ENCODE measurements at places on chromosomes 2 and 18.
A peak's percentile ranks its signal among the peaks of the same experiment; 100 is the strongest.

- no peak for DNase-seq
Observed at GRCh38 chr2:213227458-213227857, 56.8 kb upstream of the SPAG16 start.

DNA sequence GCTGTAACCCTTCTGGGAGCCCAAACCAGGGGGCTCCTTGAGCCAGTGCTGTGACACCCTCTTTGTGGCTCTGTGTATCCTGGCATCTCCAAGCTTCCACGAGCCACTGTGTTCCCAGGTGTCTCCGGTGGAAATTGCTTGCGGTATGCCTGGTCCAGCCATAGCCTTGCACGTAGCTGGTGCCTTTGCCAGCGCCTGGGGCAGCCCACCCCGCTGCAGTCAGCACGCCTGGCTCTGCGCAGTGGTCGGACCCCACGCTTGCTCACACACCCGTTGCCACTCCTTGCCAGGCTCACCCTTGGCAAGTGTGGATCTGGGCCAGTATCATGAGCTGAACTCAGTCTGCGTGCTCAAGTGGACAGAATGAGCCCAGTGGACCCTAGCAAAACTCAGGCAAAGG, 152.3 kb downstream of the MBD5 start:
- DNase-seq = no peak

- no peak for DNase-seq
Observed at GRCh38 chr2:181348107-181348837, 108.9 kb upstream of the ITGA4 start.

- no peak for DNase-seq
Observed at GRCh38 chr2:232103140-232103737, 141.7 kb downstream of the DIS3L2 start.

- no peak for DNase-seq
Observed at GRCh38 chr2:174072069-174072468, 106.9 kb upstream of the SP3 start.

DNA sequence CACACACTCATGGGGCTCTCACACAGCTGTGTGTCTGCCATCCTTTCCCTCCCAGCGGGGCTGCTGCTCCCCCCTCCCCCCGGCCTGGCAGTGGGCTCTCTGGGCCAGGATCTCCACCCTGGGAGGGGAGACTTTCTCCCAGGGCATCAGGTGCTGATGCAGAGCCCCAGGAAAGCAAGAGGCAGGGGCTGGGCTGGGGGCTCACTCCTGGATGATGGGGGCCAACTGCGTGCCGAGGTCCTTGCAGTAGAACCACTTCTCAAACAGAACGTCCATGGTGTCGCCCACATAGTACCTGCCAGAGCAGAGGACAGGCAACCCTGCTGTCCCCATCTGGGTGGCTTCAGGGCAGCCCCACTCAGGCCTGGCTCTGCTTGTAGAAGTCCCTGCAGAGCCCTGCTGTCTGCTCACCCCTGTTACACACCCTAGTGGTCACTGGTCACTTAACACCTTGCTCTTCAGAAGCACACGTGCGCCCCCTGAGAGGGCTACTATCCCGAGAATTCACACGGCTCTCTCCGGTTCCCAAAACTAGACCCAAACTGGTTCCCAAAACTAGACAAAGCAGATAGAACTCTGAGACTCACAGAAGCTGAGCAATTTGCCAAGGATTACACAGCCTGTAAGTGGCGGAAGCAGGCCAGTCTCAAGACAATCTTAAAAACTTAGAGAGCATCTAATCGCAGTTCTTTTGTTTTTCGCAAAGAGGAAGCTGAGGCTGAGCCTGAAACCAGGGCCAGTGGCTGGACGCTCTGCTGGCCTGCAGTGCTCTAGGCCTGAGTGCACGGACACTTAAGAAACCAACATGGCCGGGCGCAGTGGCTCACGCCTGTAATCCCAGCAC, 6.6 kb upstream of the OXER1 start:
- DNase-seq = peak; percentile 26

- DNase-seq = no peak
Observed at GRCh38 chr2:221422516-221423209, 149.4 kb downstream of the EPHA4 start.

- no peak for DNase-seq
Observed at GRCh38 chr2:28403370-28403956, 10.8 kb downstream of the FOSL2 start.

GRCh38 chr2:68689553-68690537, 44.8 kb upstream of the ARHGAP25 start:
- no peak for DNase-seq

DNA sequence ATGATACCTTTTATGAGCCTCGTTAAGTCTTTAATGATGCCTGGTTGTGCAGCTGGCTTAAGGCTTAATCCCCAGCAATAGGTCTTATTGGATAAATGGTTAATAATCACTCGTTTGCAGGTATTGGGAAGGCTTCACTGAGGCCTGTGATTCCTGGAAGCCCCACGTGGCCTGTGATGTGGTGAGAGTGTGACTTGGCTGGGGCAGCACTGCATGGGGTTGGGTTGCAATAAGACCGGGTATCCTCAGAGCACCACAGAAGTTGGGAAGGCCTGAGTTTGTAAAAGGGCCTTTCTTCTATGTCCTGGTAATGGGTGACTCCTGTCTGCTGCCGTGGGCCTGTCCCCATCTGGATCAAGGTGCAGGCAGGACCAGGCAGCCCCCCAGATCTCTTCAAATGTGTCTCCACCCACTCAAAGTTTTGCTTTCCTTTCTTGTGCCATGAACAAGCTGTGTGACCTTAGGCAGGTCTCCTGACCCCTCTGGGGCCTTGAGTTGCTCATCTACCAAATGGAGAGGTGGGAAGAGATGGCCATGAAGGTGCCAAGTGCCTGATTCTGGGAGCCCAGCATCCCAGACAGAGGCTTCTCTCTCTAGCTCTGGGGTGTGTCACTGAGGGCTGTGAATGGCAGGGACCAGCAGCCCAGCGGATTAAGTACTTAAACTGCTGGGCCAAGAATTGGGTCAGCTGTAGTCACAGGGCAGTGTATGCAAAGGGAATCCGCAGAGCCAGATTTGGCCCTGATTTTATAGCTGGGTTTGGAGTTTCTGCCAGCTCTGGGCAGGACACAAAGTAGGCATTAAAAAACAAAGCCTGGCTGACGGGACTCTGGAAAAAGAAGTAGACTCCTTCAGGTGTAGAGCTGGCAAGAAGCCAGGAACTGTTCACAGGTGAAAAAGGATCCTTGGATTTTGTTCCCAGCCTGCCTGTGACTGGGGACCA, 24.4 kb downstream of the LBH start:
- DNase-seq = no peak

- DNase-seq = no peak
Observed at GRCh38 chr18:70335892-70336726, 47.3 kb downstream of the SOCS6 start.

DNA sequence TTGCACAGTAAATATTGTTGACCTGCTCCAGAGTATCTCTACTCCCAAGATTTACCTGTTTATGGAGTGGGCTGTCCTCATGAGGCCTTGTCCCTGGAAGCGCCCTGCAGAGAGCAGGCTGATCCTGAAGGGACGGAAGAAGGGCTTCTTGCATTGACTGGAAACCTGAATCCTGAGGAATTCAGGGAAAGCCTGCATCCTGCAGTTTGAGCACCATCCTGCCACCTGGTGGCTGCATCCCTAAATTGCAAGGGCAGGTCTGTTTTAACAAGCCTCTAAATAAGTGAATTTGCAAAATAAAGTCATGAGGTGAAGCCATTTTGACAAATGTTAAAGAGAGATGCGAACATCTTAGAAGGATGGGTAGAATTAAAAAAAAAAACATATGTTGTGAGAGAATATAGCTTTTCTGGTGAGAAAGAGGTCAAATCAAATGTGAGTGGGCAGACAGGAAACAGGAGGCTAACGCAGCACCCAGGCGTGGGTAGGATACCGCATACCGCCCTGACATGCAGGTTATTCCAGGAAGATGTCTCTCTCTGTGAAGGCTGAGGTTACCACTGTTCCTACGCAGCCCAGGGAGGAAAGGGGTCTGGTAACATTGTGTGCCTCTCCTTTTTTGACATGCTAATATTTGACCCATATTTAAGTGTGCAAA, 754.9 kb downstream of the RNF144A start:
- peak; percentile 14 for DNase-seq

- DNase-seq = no peak
Observed at GRCh38 chr2:105231232-105231619, 10.3 kb upstream of the GPR45 start.

GRCh38 chr2:191840921-191841320, 6.0 kb downstream of the CAVIN2 start:
- no peak for DNase-seq

- peak; percentile 57 for DNase-seq
Observed at GRCh38 chr2:85445316-85446295, 27.1 kb downstream of the SH2D6 start.

DNA sequence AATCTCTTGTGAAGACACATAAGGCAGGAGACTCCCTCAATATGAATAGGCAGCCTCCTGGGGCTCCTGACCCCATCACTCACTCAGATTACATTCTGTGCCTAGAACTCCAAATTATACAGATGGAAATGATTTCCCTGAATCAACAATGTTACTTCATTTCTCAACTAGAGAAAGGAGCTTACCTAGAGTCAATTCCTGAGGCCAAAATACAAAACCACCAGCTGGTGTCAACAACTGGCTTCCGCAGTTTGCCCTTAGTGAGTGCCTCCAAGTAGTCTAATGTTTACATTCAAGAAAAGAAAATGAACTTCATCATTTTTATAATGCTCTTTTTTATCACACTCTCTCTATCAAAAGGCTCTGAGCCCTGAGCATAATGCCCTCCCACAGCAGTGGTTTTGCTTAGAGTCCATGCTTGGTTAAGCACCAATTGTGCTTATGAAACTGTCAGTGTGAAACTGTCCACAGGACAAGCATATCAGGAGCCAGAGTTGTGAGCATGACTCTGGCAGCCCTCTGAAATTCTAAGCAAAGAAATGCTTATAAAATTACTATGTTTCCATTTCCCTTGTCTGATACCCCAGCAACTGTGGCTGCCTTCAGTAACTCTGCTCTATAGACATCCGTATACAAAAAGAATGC, 305.7 kb upstream of the PKDCC start:
- no peak for DNase-seq

DNA sequence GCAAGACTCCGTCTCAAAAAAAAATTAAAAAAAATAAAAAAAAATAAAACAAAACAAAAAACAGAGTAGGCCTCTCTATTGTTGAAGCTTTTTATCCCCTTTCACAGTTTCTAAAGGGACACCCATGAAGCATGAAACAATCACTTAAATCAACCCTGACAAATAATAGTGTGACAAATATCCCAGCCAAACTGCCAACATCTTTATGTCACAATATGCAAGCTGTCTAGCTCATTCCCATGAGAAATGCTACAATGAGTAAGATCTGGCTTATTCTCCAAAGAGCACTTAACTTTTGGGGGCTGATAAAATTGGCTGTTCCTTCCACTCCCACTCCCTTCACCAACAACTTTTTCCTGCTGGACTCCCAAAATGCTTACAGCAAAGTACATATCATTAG, 21.7 kb upstream of the ABCA12 start:
- DNase-seq = no peak

DNA sequence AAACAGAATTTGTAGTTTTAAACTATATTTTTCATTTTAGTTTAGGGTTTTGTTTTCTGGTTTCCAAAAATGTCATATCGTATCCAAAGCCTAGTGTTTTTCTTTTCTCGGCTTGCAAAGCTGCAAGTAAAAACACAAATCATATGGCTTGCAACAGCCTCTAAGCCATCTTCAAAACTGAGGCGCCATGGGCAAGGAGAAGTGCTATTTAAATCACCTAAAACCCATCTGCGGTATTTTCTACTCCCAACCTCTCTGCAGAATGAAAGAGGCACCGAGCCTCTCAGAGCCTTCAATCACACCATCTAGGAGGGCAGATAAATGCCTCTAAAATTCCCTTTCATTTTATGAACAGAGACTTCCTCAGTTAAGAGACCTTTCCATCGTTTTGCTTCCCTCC, 25.2 kb downstream of the FECH start:
- no peak for DNase-seq

DNA sequence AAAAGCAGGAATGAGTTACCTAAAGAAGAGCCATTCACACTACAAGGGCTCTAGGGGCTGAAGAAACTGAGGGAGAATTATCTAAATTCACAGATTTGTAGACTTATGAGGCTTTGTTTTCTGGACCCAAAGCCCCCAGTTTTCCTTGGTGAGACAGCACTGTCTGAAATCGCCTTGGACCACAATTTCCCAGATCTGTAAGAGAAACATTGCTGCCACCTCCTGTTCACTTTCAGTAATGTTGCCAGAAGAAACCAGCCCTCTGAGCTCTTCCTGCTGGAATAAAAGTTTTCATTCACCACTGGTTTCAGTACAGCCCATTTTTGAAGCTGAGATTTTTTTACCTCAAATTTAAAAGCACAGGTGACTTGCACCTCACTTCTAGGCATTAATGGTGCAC, 169.2 kb downstream of the CDH20 start:
- DNase-seq = peak; percentile 1

GRCh38 chr2:216283038-216283900, 89.0 kb downstream of the MARCHF4 start:
- no peak for DNase-seq

- DNase-seq = no peak
Observed at GRCh38 chr2:95215018-95215612, 7.8 kb downstream of the ZNF892 start.

DNA sequence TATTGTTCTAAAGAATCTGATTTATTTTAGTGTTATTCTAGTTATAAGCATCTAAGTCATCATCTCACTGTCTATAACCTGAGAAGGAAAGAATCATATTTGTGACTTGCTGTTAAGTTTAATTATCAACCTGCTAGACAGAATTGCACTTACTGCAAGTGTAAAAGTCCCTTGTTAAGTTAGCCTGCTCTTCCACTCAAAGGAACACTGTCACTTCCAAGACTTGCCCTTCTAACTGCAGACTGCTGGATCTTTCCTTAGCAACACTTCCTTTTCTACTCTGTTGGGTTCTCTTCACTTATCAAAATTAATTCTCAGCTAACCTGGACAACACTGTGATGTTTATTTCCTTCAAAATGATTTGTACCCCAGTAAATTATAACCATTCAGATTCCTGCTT, 323.2 kb upstream of the TFPI start:
- no peak for DNase-seq

- peak; percentile 66 for DNase-seq
Observed at GRCh38 chr2:28717339-28717758, 34.3 kb upstream of the PPP1CB start.

- no peak for DNase-seq
Observed at GRCh38 chr2:232492963-232493700, 5.5 kb upstream of the ECEL1 start.

DNA sequence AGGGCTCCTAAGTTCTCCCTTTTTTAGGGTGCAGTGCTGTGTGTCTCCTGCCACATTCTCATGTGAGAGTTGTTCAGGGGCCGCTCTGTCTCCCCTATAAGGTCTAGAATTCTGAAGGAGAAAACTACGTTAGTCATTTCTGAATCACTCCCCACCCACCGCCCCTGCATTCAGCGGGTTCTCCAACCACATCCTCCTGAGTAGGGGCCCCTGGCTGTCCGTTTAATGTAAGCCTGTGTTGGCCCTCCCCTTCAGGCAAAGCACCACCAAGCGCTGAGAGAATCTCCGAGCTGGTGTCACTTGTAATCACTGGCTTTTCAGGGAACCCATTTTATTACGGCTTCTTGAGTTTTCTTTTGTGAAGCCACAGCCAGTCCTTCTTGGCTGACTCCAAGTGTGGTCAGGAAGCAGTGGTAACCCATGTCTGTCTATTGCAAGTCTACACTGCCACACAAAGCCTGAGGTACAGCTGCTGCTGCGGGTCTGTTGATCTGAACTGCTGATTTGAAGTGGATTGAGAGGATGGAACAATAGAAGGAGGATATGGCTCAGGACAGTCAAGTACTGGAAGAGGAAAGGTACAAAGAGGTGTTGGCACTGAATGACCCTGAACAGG, 16.9 kb downstream of the LCT start:
- DNase-seq = no peak
